ENCODE measurements at places on chromosomes 12 and 14.

GRCh38 chr12:110284597-110284996 is 3.5 kb downstream of the ATP2A2 start:
- no peak for DNase-seq

- no peak for DNase-seq
Observed at GRCh38 chr12:116338064-116338846, 60.8 kb upstream of the MED13L start.

DNA sequence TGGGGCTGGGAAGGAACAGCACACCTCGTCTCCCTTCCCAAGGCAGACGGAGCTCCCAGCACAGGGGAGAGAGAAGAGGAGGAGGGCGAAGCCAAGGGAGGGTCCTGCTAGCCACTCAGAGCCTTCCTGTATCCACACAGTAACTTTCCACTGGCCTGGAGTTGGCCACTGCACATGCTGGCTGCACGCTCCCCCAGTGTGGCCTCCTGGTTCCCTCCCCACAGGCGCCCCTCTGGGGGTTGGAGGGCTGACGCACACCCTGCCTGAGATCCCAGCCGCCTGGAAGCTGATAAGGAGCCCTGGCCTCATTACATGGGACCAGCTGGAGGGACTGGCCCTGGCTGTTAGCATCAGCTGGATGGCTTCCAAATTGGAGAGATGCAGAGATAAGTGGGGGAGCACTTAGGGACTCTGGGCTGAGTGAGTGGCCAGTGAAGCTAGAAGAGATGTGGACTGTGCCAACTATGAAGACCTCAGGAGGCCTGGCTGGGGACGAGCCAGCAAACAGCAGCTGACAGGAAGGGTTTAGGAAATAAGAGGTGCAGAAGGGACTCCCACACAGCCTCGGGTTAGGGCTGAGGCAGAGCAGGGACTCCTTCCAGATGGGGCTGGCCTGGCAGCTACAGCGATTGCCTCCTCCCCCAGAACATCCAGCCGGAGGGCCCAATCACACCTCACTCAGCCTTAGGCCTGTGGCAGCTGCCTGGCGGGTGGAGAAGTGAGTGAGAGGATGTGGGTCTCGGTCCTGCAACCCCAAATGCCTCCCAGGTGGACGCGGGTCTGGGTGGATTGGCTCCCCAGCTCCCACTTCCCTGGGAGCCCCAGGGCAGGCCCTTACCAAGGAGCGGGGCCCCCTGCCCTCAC is 26.3 kb upstream of the BCDIN3D start:
- peak; percentile 93 for DNase-seq

- no peak for DNase-seq
Observed at GRCh38 chr12:19454837-19455236, 15.5 kb downstream of the AEBP2 start.

- DNase-seq, result no peak
Observed at GRCh38 chr14:100623961-100624360, 36.7 kb upstream of the BEGAIN start.

DNA sequence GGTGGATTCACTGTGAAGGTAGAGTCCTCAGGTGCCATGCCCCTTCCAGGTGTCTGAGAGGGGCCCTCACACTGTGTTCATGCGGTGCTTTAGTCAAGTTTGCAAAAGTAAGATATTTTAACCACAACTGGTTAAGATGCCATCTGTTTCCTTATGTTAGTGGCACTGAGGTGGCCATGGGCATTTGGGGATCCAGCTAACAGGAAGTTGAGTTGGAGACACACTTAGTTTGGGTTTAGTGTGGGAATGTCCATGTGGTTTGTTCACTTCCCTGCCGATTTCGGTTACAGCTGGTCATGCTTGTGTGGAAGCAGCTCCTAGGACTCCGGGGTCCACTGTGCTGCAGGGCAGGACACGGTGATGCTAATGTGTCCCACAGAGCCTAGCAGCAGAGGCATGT is 17.3 kb upstream of the ABHD12B start:
- no peak for DNase-seq

- no peak for DNase-seq
Observed at GRCh38 chr14:23361320-23361719, 3.7 kb downstream of the EFS start.

DNA sequence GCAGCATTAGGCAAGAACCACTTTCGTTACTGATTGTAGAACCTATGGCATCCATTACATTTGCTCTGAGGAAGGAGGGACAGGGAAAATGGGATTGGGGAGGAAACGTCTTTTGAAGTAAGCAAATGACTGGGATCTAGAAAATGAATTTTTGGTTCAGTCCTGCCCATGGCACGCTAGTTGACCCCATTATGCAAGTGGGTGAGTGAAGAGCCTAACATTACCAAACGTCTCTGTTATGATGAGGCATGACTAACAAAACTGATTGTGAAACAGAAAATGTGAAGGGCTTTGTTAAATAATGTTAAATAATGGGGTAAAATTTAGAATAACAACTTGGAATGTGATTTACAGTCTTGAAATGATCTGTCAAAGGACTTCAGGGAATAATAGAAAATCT is 38.9 kb downstream of the CPSF2 start:
- no peak for DNase-seq

- no peak for DNase-seq
Observed at GRCh38 chr12:24071842-24072241, 122.4 kb upstream of the SOX5 start.

DNA sequence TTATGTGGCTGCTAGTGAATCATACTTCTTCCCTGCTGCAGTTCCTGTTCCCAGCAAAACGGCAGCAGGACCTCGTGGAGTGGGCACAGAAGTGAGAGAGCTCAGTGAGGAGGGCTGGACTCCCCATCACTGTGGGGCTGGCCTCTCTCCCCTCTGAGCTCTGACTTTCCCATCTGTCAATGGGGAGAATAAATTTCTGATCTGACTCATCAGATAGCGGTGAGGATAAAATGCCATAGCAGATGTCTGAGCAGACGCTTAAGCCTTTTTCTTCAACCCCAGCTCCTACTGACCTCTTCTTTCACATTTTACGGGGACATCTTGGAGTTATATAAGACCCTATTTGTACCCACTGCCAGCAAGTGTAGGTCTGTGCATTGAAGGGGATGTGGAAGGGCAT is 116.6 kb downstream of the CRACR2A start:
- DNase-seq, result no peak

DNA sequence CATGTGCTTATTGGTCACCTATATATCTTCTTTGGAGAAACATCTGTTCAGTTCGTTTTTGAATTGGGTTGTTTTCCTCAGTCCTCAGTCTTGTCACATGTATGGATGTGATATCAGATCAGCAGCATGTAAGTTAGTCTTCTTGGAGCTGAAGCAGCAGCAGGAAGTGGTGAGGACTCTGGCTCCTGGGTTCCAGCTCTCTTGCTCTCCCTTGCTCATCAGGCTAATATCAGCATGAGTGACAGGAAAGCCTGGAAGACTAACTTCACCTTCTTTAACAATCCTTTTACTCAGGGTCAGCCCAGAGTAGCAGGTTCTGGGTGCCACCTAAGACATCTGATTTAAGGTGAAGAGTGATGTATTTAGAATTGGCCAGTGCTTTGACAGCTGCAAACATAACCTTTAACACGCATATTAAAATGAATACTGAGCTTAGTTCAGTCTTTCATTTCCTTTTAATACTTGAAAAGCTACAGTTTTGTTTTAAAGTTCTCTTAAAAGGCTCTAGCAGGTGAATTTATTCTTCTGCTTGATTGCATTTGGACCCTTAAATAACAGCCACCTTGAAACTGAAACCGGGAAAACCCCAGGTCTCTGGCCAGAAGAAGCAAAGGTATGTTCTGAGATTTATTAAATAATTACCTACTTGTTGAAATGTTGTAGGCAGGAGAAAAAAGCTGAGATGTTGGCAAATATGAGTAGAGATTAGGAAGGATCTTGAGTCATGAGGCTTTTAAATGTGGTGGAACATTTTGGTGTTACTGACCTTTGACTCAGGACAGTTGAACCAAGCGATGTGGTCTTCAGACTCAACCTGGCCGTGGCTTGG is 54.3 kb downstream of the DRAM1 start:
- no peak for DNase-seq

GRCh38 chr12:54968181-54968730 is 16.3 kb downstream of the TESPA1 start:
- no peak for DNase-seq

DNA sequence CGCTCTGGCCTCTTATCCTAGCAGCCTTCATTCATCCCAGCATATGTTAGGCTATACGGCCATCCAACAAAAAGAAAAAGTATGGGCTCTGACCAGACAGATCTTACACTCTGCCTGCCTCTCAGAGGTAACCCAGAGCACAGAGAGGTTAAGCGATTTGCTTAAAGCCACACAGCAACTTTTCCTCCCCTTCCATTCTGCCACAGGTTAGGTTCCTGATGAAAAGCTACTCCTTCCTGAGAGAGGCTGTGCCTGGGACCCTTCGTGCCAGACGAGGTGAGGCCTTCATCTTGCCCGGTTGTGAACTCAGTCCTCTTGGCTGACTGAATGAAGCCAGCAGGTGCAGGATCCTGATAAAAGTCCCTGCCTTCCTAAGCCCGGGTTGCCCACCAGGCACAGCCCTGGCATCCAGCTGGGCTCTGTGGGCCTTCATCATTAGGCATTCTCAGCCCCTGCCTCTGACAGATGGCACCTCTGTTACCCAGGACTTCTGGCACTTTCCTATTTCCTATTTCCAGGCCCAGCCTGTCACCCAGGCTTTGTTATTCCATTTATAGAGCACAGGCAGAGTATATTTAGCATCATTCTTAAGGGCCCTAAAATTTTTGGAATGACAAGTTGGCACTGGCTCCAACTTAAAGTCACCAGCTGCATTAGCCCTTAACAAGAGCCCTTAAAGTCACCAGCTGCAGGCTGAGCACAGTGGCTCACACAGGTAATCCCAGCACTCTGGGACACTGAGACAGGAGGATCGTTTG is 12.8 kb downstream of the SOAT2 start:
- DNase-seq, result no peak

DNA sequence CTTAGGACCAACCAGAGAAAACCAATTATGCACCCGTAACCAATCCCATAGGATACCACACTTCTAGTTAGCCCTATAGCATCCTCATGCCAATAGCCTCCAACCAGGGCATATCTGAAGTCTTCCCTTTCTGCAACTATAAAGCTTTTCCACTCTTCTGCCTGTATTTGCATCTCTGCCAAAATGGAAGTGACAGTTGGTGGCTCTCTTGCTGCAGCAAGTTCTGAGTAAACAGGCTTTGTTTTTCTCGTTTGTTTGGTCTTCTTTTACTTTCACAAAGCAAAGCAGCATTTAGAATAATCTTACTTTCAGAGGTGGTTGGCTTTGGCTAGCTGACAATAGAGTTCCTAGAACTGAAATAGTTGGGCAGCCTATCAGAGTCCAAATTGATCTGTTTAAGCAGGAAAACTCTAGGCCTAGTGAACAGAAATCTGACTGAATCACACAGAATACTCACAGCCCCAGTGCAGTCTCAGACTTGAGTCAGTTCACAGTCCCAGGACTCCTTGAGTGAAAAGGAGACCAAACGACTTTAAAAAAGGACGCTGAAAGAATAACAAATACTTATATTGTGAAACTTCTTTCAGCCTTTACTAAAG is 1029.7 kb upstream of the LRFN5 start:
- DNase-seq, result no peak

DNA sequence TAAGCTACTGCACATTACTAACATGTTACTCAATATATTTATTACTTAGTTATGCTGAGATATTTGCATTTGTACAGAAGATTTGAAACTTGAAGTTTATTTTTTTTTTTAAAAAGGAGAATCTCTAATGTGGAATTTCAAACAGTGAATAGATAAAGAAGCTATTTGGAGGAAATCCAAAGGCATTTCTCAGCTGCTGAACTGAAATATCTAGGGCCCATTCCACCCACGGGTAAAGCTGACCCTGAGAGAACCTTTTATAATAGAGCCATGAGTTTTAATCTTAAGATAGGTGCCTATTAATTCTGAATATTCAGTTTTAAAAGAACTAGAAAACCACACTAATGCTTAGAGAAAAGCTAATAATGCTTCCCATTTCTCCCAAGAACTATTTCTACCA is 225.4 kb upstream of the CAND1 start:
- no peak for DNase-seq

DNA sequence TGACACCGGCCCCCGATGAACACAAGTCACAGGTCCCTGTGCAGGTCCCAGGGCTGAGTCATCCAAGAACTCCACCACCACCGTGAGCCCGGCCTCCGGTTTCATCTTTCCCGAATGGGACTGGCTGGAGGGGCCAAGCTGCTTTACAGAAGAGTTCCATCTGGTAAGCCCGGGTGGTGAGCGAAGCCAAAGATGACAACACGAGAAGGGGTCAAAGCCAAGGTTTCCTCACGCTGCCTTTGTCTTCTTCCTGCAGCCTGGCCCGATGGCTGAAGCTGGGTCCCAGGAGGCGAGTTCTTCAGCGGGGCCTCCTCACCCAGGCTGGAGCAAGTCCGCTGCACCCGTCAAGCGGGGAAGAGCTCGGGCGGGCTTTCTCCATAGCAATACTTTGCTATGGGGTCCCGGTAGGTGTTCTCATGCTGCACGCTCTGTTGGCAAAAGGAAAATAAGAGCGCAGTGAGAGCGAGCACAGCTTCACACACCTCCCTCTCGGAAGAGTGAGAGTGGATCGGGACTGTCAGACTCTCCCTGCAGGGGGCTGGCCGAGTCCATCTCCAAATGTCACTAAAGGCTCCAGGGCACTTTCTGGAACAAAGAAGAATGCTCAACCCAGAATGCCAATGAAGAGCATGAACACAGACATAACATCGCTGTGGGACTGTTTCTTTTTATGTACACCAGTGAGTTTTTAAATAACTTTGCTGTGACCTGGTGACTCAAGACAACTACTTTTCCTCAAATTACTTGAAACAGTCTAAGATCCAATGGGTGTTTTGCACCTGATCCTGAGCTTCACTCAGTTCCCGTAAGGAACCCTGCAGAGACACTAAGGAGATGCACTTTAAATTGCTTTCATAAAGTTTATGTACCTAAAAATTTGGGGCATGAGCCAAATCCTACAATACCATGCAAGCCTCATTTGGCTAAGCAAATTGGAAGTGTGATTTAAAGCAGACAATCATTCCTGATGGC is 20.1 kb downstream of the SPRING1 start:
- DNase-seq, result peak; percentile 85

DNA sequence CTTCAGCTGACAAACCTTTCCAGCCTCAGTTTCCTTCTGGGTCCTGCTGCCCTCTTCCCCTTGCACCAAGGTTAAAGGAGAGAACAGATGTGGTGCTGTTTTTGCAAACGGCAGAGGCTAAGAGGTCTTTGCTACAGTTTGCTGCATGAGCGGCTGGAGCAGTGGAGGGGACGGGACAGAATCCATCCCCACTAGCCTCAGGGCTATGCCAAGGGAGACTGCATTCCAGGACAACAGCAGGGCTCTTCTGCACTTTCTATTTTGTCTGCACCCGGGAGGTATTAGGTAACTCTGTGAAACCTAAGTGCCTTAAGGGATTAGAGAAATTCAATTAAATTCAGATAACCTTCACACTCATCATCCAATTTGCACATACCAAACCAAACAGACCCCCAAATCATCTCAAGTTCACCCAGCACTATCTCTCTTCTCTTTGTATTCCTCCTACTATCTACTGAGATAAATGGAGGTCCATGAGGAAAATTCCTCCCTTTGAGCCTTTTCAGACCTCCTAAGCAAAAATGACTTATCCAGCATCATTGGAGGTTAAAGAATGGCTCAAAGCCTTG is 103.8 kb upstream of the VRK1 start:
- DNase-seq, result no peak

All from heart left ventricle (tissue), 16 donors.